ENCODE measurements at places on chromosomes 2 and 18. TPM values are rescaled to one million over a fixed set of nuclear protein-coding genes. Genes with fewer than 3 reads are reported as not detected.
A peak's percentile ranks its signal among the peaks of the same experiment; 100 is the strongest.

DNA sequence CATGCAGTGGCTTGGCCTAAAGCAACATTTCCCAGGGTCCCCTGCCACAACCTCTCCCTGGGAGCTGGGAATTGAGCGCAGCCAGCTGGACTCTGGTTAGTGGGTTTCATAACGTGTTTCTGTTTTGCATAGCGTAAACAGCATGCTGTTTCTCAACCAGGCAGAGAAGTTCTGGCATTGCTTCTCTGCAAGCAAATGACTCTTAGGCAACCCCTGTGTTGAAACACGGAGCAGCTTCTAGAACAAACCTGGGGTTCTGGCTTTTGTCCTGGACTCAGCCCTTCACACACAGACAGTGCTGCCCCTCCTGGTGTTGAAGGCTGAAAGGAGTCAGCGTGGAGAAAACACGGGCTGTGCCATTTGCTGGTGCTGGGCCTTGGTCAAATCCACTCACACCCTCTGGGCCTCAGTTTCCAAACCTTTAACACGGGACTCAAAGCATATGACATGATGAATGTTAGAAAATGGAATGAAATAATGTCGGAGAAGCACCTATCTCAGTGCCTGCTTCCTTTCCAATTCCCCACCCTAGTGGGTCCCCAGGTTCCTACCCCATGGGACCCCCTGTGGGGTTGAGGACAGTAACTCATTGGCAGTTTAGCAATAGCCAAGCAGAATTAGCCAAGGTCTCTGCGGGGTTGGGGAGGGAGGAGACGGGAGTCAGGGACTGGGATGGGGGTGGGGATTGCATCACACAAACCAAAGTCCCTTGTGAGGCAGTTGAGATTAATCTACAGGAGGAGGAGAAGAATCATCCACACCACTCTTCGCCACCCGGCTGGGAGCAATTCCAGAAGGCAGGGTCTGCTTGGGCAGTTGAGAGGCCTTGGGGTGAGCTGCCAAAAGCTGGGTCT is 30.2 kb upstream of the IL1R2 start:
- peak; percentile 91 for DNase-seq

DNA sequence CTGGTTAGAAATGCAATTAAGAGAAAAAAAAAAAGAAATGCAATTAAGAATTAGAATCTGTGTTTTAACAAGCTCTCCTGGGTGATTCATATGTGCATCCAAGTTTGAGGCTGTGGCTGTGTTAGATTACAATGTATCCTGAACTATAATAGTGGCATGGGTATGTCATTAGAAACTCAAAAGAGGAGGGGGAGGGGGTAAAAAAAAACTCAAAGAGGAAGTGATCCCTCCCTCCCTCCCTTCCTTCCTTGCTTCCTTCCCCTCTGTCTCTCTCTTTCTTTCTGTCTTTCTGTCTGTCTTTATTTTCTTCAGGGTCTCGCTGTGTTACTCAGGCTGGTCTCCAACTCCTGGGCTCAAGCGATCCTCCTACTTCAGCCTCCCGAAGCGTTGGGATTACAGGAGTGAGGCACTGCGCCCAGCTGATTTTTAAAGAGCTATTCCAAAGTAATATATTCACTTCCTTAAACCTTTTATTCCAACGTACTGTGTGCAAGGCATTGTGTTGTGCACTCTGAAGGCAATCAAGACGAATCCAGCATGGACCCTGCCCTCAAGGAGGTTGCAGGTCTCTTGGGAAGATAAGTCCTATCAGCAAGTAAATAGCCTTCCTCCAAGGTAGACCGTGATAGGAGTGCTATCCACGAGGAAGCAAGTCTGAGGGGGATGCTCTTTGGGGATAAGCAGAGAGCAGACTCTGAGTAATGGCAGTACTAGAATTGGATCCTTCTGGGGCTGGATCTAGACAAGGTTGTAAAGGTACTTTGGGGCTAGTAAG is 35.9 kb upstream of the MCFD2 start:
- DNase-seq: no peak

DNA sequence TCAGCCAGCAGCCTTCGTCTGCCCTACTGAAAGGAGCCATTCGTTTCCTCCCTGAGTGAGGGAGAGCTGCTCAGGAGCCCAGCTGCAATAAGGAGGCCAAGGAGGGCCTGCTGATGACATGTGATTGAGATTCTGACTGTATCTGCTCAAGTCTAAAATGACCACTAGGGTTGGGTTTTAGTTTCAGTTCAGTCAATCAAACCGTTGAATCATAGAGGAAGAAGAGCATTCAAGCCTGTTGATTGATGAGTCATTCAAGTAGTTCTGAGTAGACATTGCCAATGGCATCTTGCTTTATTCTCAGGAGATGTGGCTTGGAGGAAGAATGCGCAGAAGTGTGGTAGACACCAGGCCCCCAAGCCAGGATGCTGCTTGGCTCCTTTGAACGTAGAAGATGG is 19.9 kb upstream of the BCL2L11 start:
- DNase-seq: no peak

Gene POTEJ
- total RNA-seq: not detected

Gene EML6
- total RNA-seq: 0.87 TPM

Gene ANKAR
- total RNA-seq: 14.9 TPM
